Hippocampal formation (tissue), 2 donors: ENCODE measurements at places on chromosomes 7 and 10.
A peak's percentile ranks its signal among the peaks of the same experiment; 100 is the strongest.

GRCh38 chr7:101743241-101743994 is 74.0 kb upstream of the CUX1 start:
- no peak for DNase-seq

GRCh38 chr10:56633876-56634452 is 272.9 kb upstream of the ZWINT start:
- DNase-seq = no peak

DNA sequence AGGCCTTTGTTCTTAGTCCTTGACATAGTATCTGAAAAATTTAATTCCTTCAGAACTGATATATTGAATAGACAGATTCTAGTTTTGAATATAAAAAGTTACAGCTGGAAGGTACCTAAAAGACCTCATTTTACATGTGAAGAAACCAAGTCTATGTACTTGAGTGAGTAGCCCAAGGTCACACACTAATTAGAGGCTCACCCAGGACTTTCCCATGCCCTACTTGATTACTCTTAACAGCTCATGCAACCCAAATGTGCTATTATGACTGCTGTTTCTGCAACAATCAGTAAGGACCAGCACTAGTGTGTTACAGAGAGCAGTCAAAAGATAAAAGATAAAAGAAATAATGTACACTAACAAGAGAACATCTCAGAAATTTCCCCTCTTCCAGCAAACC is 40.7 kb upstream of the BET1 start:
- no peak for DNase-seq

- no peak for DNase-seq
These were observed 66.5 kb upstream of the EEPD1 start for GRCh38 chr7:36086571-36086970.

DNA sequence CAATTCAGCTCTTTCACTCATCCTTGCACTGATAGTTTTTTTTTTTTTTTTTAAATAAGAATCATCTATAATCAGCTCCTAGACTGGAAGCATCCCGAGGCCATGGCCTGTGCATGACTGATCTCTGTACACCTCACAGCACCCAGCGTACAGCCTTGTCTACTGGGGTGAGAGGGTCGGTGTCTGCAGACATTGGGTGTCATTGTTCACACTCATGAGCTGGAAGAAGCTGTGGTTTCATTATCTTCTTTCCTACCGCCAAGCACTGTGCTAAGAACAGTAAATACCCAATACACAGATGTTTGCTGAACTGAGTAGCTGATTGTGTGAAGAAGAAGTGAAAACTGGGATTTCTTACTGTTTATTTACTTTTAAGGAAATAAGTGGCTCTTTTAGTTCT is 123.6 kb downstream of the CLEC2L start:
- DNase-seq = no peak

GRCh38 chr7:111004310-111004901 is 86.5 kb upstream of the LRRN3 start:
- no peak for DNase-seq

GRCh38 chr7:2521952-2522591 is 2.5 kb downstream of the LFNG start:
- peak; percentile 13 for DNase-seq

GRCh38 chr10:3889961-3890522 is 105.0 kb upstream of the KLF6 start:
- DNase-seq = no peak
